Endothelial cell of coronary artery (primary cell): ENCODE measurements at places on chromosomes 16 and 17. TPM values are rescaled to one million over a fixed set of nuclear protein-coding genes. Genes with fewer than 3 reads are reported as not detected.

Gene TOP2A
- total RNA-seq = 33.9 and 74.6 TPM in 2 replicates

Gene KRTAP4-12
- not detected in 2 replicates for total RNA-seq

Gene GRB2
- total RNA-seq = 76.8 and 82.9 TPM in 2 replicates

Gene TBX2
- total RNA-seq = under 0.01 and 1.0 TPM in 2 replicates

Gene RSPRY1
- total RNA-seq = 47.6 and 64.1 TPM in 2 replicates

Gene PITPNM3
- total RNA-seq = 2.2 and 2.7 TPM in 2 replicates

Gene GJC1
- 7.0 and 7.8 TPM in 2 replicates for total RNA-seq

Gene KRT28
- not detected in 2 replicates for total RNA-seq

Gene COIL
- 14.8 and 15.5 TPM in 2 replicates for total RNA-seq

Gene GGT6
- total RNA-seq = not detected in 2 replicates

Gene ITGAD
- total RNA-seq = not detected in 2 replicates

Gene NPLOC4
- total RNA-seq = 72.2 and 79.0 TPM in 2 replicates

Gene NT5M
- 0.81 and 1.3 TPM in 2 replicates for total RNA-seq

Gene PPY
- total RNA-seq = not detected in 2 replicates

Gene MEIOB
- total RNA-seq = under 0.01 TPM in 1 of 2 replicates, not detected in the other

Gene NPIPB9
- 1.9 and 3.5 TPM in 2 replicates for total RNA-seq

Gene SDK2
- 0.09 TPM in 1 of 2 replicates, not detected in the other for total RNA-seq

Gene ZNF768
- 12.9 and 17.9 TPM in 2 replicates for total RNA-seq

Gene KRT39
- not detected in 2 replicates for total RNA-seq

Gene FMNL1
- total RNA-seq = 0.54 and 0.94 TPM in 2 replicates

Gene CHST5
- total RNA-seq = not detected in 2 replicates

Gene OR3A3
- total RNA-seq = not detected in 2 replicates

Gene KRTAP4-3
- total RNA-seq = not detected in 2 replicates

Gene CCL5
- 0.09 and 0.18 TPM in 2 replicates for total RNA-seq

Gene CRISPLD2
- 0.18 and 1.6 TPM in 2 replicates for total RNA-seq

Gene SOX15
- total RNA-seq = 0.09 and 0.28 TPM in 2 replicates

Gene RAB37
- 0.19 and 0.27 TPM in 2 replicates for total RNA-seq

Gene MT1G
- not detected in 2 replicates for total RNA-seq

Gene EVI2B
- 0.09 TPM in 2 replicates for total RNA-seq

Gene RAB26
- 0.75 and 1.3 TPM in 2 replicates for total RNA-seq

Gene GALR2
- total RNA-seq = not detected in 2 replicates

Gene FOXC2
- total RNA-seq = 1.3 and 2.4 TPM in 2 replicates

Gene CDRT15L2
- not detected in 2 replicates for total RNA-seq

Gene UNC13D
- 3.4 TPM in 2 replicates for total RNA-seq

Gene PRCD
- 0.85 TPM in 1 of 2 replicates, not detected in the other for total RNA-seq

Gene EVPLL
- total RNA-seq = not detected in 2 replicates
